NT2/D1 (cell line): ENCODE measurements at places on chromosomes 4 and X.

DNA sequence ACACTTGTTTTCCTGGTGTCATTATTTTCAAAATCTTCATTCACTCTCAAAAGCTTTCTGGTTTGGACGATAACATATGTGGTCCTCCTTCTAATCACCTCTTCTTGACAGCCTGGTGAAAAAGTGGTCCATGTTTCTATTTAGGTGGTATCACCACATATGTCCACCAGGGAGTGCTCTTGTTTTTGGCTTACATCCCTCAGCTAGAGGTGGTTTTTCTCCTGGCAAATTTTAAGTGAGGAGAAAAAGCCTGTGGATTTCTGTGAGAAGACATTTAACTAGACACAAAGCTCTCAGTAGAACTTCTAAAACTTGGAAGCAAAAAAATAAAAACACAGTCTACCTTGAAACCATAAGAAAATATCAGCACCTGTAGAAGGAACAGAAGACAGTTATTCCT lies 58.0 kb upstream of the FRMPD4 start:
- DNase-seq = peak; percentile 48

GRCh38 chrX:9337046-9337445 lies 127.8 kb upstream of the TBL1X start:
- DNase-seq = no peak

- DNase-seq = no peak
Observed at GRCh38 chrX:703466-703865, 72.9 kb downstream of the SHOX start.

- DNase-seq = no peak
Observed at GRCh38 chr4:37964734-37965457, 4.7 kb downstream of the PTTG2 start.

- DNase-seq = no peak
Observed at GRCh38 chrX:148611993-148612392, 111.6 kb downstream of the AFF2 start.

- DNase-seq = no peak
Observed at GRCh38 chrX:17081511-17081910, 135.1 kb downstream of the REPS2 start.

DNA sequence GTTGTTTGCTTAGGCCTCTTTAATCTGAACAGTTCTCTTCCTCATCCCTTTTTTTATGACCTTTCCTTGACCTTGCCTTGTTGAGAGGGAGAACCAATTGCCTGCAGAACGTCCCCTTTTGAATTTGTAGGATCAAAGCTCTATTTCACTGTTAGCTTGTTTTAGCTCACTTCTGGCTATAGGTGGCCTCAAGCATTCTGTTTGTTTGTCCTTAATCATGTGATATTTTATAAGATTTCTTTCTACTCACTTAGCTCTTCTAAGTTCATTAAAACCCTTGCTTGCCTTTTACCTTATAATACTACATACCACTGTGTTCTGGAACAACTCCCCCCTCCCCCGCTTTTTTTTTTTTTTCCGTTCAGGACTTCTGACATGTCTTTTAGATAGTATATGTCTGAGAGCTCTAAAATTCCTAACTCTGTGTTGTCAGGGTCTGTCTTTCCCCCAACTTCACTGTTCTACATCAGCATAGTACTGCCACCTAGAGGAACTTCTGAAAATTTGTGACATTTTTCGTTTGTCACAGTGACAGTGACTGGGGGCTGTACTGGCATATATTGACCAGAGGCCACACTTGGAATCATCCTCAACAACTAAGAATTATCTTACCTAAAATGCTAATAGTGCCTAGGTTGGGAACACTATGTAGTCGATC lies 128.5 kb downstream of the LARP7 start:
- DNase-seq = no peak

DNA sequence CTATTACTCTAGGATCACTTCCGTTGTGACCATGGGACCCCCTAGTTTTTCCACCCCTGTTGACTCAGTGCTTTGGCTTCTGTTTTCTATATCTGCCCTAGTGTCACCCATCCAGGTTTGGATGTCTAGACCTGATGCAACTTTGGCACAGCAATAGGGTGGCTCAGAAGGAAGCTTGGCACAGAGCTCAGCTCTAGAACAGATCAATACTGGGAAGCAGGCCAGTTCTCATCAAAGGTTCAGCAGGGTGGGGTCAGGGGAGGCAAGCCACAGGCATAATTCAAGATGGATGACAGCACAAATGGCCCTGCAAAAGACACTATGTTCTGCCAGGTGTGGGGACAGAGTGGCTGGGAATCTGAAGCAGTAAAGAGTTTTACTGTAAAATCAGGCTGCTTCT lies 74.2 kb upstream of the EGFL6 start:
- no peak for DNase-seq

DNA sequence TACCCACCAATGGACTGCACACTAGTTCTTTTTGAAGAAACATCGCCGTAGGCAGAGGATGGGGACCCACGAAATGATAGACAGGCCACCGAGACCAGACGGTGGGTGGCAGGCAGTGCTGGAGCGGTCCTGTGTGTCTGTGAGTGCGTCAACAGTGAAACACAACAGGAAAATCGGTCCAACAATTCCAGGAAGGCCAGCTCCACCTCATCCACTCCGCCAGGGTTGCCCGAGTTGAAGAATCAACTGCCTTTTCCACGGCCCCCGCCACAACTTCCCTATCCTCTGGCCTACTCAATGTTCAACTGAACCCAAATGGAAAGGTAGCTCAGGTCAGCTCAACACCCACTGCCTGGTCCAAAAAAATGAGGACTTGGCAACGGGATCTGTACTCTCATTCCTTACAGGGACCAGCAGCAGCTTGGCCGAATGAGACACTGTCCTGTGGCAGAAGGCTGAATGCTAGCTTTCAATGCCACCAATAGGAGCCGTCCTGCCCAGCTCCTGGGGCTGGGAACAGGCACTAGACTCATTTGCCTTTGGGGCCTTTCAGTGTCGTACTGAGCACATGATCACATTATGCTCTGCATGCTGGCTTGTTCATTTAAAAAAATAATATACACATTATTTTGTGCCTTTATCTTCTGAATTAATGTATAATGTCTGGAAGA lies 43.5 kb downstream of the MID1 start:
- DNase-seq = no peak

GRCh38 chrX:49308604-49309269 lies 5.3 kb downstream of the GAGE10 start:
- DNase-seq = no peak

GRCh38 chr4:177288335-177288734 lies 21.3 kb upstream of the NEIL3 start:
- DNase-seq = no peak

DNA sequence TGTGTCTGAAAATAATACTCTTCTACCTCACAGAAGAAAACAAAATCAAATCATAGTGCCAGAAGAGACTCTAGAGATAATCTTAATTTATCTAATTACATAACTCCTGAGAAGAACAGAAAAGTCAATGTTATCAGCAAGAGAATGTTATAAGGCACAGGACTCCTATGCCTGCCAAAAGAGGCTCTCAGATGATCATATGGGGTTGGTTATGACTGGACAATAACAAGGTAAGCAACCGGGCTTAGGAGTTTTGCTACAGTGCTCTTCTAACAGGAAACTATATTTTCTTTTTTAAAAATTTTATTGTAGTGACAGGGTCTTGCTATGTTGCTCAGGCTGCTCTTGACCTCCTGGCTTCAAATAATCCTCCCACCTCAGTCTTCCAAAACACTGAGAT lies 3.5 kb upstream of the C4orf17 start:
- DNase-seq = no peak

DNA sequence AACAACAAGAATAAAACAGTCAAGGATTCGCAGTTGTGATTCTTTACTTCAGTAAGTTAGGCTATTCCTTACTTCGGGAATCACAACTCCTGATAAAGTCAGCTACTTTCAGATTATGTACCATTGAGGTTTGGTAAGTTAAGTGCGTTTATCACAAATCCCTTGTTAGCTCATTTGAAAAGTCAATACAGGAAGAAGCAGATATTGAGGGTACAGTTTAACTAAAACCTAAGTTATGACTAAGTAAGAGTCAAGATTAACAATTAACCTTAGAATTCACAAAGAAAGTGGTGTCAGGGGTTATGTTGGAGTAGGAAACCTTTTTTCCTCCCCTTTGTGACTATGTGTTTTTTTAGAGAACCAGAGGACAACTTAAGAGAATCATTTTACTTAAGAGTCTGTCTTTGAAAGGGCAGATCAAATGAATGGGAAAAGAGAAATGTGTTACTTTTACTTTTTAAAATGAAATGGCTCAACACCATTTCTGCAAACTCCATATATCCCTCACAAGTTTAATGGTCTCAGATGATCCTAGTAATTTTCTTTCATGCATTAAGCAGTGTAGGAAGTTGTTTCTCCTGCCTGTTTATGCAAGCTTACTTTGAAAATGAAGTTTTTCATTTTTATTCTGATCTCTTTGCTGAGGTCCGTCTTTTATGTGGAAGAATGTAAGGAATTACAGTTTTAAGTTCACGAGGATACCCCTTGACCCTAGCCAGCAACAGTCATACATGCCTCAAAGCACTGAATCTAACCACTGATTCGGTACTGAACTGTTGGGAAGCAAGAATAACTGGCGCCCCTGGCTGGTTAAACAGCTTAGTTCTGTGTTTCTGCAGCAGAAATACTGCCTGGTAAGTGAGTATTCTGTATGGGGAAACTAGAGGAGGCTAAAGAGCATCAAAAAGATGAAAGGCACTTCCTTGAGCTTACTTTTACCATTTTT lies 211.7 kb downstream of the SLC4A4 start:
- DNase-seq = no peak

- no peak for DNase-seq
Observed at GRCh38 chr4:121881158-121881557, 10.9 kb upstream of the BBS7 start.

GRCh38 chr4:151489462-151490203 lies 80.7 kb downstream of the FHIP1A start:
- DNase-seq = peak; percentile 15

DNA sequence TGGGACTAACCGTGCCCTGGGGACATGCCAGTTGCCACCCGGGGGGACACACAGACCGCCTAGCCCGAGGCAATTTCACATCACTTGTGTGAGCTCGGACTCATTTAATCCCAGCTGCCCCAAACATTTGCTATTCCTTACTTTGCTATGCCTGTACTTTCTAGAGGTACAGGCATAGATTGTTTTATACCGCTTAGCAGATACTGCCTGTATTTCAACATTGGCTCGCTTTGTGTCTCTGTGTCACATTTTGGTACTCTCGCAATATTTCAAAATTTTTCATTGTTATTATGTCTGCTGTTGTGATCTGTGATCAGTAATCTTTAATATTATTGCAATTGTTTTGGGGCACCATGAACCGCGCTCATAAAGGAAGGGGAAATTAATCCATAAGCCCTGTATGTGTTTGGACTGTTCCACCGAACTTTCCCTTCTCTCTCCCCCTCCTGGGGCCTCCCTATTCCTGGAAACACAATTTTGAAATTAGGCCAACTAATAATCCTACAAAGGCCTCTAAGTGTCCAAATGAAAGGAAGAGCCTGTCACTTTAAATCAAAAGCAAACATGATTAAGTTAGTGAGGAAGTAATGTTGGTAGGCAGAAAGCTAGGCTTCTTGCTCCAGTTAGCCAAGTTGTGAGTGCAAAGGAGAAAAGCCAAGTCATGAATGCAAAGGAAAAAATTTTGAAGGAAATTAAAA lies 568 bp upstream of the CASP6 start:
- DNase-seq = peak; percentile 1

- no peak for DNase-seq
Observed at GRCh38 chrX:40007131-40007755, 90.5 kb downstream of the BCOR start.

GRCh38 chr4:137583671-137584070 lies 51.4 kb upstream of the PCDH18 start:
- no peak for DNase-seq

DNA sequence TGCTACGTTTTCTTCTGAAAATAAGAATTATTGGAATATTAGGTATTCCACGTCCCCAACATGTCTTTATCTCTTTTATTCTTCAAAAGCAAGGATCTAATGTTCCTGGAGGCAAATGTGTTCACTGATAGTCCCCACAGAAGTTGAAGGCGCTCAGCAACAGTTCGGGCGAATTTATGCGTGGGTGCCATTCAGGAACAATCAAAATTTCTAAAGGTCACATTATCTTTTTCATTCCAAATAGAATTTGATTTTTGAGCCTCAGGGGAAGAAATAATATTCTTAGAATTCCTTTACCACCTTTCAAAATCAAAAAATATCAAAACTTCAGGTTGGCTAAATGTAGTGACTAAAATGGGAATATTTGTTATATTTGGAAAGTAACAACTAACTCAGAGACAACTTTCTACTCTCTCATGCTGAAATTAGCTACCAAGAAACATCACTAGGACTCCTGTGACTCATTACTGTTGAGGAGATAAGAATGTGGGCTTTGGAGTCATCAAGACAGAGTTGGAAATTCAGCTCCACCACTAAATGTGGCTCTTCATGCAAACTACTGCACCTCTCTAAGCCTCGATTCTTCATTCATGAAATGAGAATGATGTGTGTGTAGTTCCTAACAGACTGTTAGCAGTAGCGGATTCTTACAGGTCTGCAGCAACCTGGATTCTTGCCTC lies 72.3 kb upstream of the KIT start:
- no peak for DNase-seq

DNA sequence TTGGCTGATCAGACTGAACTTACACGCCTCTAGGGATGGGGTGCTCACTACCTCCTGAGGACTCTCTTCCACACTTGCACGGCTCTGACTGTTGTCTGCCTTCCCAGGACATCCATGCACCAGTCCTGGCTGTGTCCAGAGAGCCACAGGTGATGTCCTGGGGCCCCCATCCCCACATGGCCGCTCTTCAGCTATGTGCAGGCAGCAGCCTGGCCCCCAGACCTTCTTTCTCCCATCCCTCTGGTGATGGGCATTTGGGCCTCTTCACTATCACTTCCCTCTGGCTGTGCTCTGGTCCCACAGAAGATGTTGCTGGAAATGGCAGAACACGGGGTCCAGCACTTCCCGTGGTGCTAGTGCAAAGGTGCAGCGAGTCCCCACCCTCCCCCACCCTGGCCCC lies 40.9 kb upstream of the HMX1 start:
- no peak for DNase-seq

DNA sequence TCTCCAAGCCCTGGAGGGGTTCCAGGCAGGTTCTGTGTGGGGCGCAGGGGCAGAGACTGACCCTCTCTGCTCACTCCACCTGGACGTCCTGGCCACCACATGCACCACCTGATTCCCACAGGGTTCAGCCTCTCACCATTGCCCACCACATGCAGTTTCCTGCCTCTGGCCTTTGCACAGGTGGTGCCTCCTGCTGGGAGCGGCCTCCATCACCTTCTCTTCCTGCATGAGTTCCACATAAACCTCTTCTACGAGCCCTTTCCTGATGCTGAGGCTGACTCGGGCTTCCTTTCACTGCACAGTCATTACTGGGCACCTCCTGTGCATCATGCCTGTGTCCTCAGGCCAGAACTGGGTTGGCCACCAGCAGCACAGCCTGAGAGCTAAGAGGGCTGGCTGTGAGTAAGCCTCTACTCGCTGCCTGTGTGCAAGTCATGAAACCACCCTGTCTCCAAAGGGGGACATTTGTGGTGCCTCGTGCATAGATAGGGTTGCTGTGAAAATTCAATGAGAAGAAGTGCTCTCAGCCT lies 19.9 kb downstream of the MAN2B2 start:
- DNase-seq = no peak

- DNase-seq = peak; percentile 57
Observed at GRCh38 chr4:56757821-56758411, 63.6 kb downstream of the SPINK2 start.

- peak; percentile 65 for DNase-seq
Observed at GRCh38 chr4:27318740-27319139, 458.1 kb downstream of the STIM2 start.
